ENCODE measurements at places on chromosomes 7 and 10.

DNA sequence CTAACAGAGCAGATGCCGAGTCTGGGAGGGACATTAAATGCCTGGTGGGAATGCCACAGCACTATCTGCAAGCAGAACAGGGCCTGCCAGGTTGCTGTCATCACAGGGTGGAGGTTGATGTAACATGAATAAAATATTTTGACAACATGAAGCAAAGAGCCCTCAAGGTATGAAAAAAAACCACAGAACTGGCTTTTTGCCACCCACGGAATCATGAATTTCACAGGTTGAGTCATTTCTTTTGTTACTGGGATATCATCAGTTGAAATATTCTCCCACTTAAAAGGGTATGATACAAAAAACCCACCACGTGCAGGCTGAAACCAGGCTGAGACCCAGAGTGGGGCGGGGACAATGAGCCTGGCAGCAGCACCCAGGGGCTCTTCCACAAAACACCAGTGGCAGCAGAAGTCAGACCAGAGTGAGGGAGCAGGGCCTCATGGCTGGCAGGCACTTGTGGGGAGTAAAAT, 220.1 kb downstream of the TNS3 start:
- DNase-seq: no peak

GRCh38 chr7:99392659-99393354, 15.6 kb downstream of the PDAP1 start:
- no peak for DNase-seq

GRCh38 chr10:43350686-43351085, 20.8 kb upstream of the FXYD4 start:
- DNase-seq: no peak

GRCh38 chr10:54402576-54402975, 398.5 kb downstream of the PCDH15 start:
- DNase-seq: no peak

GRCh38 chr7:158309868-158310763, 277.5 kb downstream of the PTPRN2 start:
- no peak for DNase-seq

DNA sequence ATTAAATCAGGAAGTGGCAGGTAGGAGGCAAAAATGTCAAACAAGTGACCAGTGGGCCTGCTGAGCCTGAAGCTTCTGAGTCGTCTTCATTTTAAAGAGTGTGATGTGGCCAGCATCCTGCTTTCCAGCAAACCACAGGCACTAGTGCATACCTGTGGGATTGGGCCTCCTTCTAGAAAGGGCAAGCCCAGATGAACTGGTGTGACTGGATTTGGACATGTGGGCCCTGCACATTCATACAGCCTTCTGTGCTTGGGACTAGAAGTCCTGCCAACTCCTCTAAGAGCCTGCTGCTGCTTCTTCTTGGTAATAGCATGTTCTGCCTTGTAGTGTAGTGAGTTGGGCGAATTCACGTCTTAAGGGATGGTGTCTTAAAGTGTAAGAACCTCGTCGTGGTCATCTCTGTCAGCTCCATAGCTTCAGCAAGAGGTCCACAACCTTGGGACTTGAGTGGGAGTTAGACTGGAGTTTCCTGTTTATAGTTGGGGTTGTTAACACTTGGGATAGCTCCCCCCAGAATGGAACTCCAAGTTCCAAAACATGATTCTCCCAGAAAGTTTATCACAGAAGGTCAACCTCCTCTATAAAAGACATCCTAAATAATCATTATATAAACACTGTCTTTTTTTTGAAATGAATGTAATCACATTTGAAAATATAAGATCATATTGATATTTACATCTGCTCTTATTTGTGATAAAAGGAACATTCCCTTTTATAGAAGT, 11.2 kb downstream of the BMPER start:
- no peak for DNase-seq

- no peak for DNase-seq
Measured at GRCh38 chr10:114615600-114616007, 42.5 kb downstream of the ABLIM1 start.

DNA sequence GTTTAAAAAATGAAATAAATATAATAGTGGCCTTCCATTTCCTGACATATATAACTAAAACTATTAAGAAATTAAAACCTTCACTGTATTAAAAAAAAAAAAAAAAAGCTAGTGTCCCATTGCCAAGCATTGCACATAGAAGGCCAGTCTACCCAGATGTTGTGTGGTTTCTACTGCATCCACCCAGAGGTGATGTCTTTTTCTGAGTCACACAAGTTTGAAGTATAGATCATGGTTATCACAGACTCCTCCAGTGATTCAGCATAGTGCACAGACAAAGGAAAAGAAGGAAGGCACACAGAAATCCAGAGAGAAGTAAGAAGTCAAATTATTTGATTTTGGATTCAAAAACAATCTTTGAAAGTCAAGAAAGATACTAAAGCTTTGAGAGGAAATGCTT, 429.0 kb downstream of the ETV1 start:
- DNase-seq: no peak

- no peak for DNase-seq
Measured at GRCh38 chr10:86673827-86674581, 5.7 kb downstream of the LDB3 start.

- DNase-seq: no peak
Measured at GRCh38 chr10:103793920-103794883, 61.2 kb downstream of the SH3PXD2A start.

GRCh38 chr7:73423519-73424488, 9.8 kb upstream of the FZD9 start:
- DNase-seq: no peak

DNA sequence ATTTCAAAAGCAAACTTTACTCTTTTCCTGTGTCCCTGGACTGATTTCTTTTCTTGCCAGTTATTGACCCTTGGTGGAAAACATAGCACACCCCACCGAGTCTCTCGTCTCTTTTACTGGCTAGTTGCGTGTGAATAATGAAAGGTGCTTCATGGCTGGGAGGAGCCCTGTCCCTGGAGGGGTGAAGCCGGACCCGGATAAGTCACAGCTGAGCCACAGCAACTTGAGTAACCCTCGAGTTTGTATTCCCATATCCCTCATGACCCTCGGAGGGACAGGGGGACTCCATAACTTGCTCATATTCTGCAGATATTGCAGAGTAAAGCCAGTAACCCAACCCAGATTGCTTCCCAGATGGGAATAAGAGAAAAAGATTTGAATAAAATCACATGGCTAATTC, 147.5 kb upstream of the FRMD4A start:
- DNase-seq: no peak

DNA sequence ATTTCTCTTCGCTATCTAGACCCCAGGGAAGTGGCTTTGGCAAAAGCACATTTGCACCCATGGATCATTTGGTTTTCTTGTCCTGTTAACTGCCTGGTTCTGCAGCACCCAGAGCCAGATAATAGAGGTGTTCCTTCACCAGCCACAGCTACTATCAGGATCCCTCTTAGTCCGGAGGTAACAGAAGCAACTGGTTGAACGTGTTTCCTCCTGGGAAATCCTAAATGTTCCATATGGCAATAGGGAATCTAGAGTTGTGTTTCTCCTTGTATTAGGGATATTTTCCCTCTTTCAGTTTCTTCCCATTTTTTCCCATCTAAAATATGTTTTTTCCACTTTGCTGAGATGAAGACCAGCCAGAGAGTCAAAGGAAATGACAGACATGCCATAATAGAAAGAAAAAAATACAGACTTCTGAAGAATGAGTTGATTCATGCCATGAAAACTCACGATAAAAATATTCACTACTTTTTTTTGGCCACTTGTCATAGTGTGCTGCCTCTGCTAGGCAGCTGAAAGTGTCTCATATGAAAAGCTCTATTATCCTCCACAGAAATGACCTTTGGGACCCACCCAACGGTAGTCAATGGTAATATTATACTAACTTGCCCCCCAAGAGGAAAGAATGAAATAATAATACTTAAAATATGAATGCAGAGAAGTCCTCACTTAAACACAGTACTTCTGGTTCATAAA, 472.8 kb downstream of the KCNMA1 start:
- no peak for DNase-seq

DNA sequence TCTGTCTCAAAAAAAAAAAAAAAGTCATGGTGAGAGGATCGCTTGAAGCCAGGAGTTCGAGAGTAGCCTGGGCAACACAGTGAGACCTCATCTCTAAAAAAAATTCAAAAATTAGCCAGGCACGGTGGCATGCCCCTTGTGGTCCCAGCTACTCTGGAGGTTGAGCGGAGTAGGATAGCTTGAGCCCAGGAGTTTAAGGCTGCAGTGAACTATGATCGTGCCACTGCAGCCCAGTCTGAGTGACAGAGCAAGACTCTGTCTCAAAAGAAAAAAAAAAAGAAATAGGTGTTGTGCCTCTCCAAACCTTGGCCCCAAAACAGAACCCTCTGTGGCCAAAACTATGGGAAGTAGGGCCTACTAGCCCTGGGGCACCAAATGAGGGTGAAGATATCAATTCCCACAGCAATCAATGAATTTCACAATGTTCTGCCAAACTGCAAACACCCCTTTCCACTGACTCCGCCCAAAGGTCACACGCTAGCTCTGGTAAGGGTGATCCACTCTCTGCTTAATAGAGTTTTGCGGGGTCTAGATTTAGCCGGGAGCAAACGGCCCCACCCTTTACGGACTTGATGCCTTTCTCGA, 16.9 kb downstream of the SSC4D start:
- no peak for DNase-seq

- DNase-seq: no peak
Measured at GRCh38 chr7:116265881-116266280, 55.5 kb downstream of the TES start.

GRCh38 chr10:34814223-34814912, 728 bp downstream of the PARD3 start:
- DNase-seq: no peak

GRCh38 chr10:7425691-7426090, 14.9 kb upstream of the SFMBT2 start:
- DNase-seq: no peak

DNA sequence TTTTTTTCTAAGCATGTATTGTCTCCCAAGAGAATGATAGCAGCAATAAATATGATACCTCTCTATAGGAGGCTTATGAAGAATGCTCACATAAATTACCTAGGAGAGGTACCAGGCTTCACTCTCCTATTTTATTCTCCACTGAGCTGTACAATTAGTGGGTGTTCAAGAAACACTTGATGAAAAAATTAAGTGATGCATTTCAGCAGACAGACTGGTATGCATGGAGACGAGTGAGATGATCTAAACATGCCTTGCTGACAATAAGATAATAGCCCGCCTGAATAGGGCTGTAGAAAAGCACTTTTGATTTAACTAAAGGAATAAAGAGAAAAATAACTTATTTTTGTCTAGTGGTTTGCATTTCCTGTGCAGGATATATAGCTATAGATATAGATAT, 1449.7 kb downstream of the GATA3 start:
- DNase-seq: no peak

GRCh38 chr10:44341886-44342285, 43.0 kb downstream of the CXCL12 start:
- DNase-seq: no peak

GRCh38 chr10:23146258-23146657, 45.9 kb upstream of the PTF1A start:
- DNase-seq: no peak

DNA sequence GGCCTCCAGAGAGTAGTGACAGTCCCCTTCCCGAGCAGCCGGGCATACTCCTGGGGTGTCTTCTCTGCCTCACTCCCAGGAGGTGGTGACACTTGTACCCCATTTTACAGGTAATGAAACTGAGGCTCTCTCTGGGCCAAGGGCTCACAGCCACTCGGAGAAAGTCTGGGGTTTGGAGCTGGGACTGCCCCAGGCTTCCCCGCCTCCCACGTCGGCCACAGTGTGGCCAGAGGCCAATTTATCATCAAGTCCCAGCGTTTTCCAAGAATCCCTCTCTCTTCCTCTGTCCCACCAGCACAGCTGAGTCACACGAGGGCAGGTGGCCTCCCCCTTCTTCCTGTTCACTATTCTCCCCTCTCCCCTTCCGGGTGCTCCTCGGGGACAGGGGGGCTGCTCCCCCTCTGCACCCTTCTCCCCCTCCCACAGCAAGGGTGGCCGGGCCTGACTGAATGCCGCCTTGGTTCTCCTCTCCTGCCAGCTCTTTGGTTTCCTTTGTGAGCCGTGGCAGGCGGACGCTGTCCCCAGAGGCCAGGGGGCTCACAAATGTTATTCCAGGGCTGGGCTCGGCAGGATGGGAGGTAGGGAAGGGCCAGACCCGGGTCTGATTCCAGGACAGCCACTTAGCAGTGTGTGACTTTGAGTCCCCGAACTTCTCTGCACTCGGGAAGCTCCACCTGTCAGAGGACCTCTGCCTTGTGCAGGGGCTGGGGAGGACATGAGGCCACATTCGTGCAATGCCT, 17.7 kb downstream of the CLIP2 start:
- no peak for DNase-seq

DNA sequence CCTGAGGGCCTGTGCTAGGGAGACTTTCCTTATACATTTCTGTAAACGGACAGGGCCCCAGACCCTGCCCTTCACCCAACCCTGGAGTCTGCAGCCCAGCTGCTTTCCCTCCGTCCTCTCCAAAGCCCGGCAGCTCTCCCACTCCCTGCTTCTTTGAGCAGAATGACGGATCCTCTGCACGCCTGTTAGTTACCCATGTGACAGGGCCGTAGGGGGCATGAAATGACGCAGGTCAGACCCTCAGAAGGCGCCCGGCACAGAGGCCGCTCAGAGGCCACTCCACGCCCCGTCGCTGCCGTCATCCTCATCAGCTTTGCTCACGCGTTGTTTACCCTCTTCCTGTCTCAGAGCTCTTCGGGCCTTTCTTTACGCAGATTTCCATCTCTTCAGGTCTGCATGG, 60.2 kb upstream of the MKRN1 start:
- DNase-seq: no peak

DNA sequence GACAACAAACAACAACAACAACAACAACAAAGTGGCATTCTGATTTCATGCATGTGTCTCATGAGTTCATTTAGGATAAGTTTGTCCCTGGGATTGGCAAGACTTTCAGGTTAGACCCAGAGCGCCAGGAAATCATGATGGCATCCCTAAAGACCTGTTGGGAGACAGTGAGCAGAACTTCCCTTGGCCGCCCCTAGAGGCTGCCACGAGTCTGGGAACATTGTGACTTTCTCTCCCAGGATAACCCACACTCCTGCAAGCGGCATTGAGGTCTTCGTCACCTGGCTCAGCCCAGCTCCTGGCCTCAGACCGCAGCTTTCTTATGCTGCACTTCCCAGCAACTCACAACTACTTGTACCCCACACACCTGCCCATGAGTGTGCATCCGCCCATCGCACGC, 80.5 kb upstream of the RNF32 start:
- DNase-seq: no peak

- DNase-seq: no peak
Measured at GRCh38 chr10:94630017-94630688, 53.4 kb upstream of the CYP2C18 start.

- no peak for DNase-seq
Measured at GRCh38 chr10:61752111-61753011, 89.6 kb downstream of the CABCOCO1 start.

GRCh38 chr10:55013318-55013717, 212.3 kb upstream of the PCDH15 start:
- no peak for DNase-seq
